ENCODE measurements at places on chromosomes 2 and 18. TPM values are rescaled to one million over a fixed set of nuclear protein-coding genes. Genes with fewer than 3 reads are reported as not detected.

Gene PLEK
- 16.9 TPM for total RNA-seq

Gene CTNNA2
- not detected for total RNA-seq

Gene ST6GAL2
- 0.79 TPM for total RNA-seq

Gene POMC
- total RNA-seq = 36.4 TPM

Gene LONRF2
- 12.7 TPM for total RNA-seq

Gene PMAIP1
- total RNA-seq = not detected

Gene NAT8
- total RNA-seq = not detected

Gene CNTNAP5
- total RNA-seq = not detected

Gene SERPINB13
- not detected for total RNA-seq

Gene RAMP1
- 36.0 TPM for total RNA-seq

Gene SERPINB4
- total RNA-seq = not detected

Gene CACNB4
- total RNA-seq = 3.3 TPM

Gene LOXHD1
- 1.7 TPM for total RNA-seq

DNA sequence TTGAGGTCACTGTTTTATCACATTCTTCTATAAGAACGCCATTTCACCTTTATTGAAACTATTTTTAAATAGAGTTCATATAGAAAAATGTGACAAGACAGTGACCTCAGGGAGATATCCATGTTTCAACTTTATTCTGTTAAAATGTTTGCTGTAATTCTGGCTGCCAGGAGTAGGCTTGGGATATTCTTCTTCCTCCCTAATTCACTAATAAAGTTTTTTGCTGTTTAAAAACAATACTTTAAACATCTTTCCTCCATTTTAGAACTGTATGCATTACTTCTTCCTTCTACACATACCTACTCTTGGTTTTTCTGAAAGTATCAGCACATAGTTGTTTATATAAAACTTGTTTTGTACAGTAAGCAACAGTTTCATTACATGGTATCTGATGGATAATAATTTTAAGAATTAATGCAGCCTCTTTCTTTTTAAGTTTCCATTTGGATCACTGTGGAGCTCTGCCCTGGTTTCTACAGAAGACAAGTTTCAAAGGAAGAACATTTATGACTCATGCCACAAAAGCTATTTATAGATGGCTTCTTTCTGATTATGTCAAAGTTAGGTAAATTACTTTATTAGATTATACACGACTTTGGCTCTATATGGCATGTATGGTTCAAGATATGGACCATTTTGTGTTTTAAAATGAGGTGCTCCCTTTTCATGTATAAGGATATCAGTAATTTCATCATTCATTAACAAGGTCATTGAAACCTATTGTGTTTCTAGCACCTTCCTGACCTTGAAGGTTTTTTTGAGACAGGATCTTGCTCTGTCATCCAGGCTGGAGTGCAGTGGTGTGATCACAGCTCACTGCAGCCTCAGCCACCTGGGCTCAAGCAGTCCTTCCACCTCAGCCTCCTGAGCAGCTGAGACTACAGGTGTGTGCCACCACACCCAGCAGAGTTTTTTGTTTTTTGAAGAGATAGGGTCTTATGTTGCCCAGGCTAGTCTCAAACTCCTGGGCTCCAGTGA, 7.2 kb downstream of the CPSF3 start:
- DNase-seq = no peak

- DNase-seq = no peak
These were observed 232.0 kb upstream of the FANCL start for GRCh38 chr2:58473165-58473564.

DNA sequence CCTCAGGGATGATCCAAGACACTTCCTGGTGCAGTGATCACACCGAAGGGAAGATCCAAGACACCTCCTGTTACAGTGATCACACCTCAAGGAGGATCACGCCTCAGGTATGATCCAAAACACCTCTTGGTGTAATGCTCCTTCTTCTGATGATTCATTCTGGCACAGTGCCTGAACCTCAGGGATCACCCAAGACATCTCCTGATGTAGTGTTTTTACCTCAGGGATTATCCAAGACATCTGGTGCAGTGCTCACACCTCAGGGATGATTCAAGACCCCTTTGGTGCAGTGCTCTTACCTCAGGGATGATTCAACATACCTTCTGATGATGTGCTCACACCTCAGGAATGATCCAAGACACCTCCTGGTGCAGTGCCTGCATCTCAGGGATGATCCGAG, 124.4 kb downstream of the ASB1 start:
- no peak for DNase-seq

GRCh38 chr2:191686729-191687128, 8.8 kb downstream of the NABP1 start:
- no peak for DNase-seq

DNA sequence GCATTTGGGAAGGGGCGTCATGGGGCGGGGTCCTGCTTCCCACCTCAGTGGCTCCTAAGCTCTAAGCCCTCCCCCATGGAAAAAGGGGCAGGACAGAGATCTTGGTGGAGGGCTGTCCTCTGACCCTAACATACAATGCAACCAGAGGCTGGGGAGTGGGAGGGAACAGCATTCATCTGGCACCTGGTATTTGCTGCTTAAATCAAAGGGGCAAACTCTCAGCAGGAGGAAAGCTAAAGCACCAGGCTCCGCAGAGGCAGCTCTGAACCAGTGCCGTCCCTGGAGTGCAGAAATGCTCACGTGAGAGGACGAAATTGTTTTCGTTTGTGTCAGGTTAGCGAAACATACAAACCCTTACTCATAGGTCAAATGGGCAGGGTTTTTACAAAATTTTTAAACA, 92.7 kb upstream of the PXDN start:
- DNase-seq = no peak

- no peak for DNase-seq
These were observed 33.9 kb downstream of the ZNF516 start for GRCh38 chr18:76461148-76461547.

- DNase-seq = no peak
These were observed 73.4 kb upstream of the GAREM1 start for GRCh38 chr18:32544088-32544487.

DNA sequence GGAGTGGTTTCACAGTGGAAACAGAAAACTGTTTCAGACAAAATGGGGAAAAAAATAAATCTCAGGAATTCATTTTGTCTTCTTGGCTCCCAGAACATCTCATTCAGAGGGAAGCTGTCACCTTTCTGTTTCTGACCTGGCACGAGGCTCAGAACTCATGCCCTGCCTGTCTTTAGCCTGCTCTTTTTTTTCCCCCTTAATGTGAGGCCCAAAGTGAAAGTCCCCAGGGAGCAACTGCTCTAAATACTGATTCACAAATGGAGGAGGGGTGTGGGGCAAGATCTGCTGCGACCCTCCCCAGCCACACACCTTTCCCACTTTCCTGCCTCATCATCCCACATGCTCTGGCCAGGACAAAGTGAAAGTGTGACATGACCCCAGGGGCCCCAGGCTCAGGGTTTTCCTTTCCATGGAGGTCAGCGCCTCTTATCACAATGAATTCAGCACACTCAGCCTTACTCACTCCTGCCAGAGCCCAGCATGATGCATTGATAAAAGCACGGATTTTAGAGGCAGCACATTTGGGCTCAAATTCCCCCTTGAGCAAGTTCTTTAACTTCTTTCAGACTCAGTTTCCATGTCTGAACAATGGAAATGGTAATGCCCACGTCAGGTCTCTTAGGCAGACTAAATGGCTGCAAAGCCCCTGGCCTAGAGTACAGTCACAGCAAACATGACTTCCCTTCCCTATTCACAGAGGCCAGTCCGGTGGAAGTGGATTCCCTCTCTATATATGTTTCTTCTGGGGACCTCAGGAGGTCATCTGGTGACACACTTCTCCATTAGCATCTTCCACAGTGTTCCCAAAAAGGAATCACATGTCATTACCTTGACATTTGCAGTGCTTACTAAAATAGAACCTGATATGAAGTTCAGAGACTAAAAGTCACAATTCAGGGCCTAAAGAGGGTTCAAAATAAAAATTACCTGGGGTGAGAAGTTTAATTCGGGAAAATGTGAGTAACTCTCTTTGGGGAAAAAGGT, 55.3 kb upstream of the TMEM163 start:
- no peak for DNase-seq

- no peak for DNase-seq
These were observed 162.8 kb downstream of the GCA start for GRCh38 chr2:162506706-162507105.

- DNase-seq = no peak
These were observed 57.4 kb upstream of the EPAS1 start for GRCh38 chr2:46239847-46240181.

DNA sequence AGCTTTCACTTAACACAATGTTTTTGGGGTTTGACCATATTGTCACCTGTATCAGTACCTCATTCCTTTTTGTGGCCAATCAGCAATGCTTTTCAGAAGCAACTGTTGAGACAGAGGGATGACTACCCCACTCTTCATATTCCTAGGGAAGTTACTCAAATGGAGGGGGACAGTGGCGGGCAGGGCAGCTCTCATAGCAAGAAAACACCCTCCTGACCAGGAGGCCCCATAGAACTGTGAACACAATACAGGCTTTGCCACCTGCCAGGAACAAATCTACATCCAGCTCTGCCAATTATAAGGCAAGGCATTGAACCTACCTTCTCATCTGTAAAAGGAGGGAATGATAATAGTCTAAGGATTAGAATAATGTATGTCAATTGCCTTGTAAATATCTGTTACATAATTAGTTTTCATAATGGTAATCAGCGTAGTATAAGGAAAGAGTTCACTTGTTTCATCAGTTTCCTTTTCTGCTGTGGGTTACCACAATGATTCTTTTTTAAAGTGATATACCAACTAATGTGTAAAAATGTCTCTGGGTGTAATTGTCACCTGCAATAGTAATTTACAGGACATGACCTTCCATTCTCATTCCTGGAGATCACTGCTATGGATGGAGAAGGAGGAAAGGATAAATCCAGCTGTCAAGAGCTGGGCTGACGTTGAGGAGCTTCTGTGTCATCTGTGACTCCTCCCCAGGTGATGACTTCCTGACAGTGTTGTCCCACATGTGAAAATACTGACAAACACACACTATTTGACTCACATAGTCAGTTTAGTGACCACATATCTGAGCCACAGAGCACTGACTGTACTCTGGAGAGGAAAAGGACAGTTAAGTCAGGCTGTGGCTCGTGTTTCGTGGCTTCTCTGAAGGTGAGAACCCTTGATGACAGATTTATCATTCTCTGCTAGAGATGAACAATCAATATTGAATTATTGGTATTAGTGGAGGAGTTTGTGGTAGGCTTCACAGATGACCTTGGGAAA, 13.5 kb downstream of the ALPK2 start:
- no peak for DNase-seq

DNA sequence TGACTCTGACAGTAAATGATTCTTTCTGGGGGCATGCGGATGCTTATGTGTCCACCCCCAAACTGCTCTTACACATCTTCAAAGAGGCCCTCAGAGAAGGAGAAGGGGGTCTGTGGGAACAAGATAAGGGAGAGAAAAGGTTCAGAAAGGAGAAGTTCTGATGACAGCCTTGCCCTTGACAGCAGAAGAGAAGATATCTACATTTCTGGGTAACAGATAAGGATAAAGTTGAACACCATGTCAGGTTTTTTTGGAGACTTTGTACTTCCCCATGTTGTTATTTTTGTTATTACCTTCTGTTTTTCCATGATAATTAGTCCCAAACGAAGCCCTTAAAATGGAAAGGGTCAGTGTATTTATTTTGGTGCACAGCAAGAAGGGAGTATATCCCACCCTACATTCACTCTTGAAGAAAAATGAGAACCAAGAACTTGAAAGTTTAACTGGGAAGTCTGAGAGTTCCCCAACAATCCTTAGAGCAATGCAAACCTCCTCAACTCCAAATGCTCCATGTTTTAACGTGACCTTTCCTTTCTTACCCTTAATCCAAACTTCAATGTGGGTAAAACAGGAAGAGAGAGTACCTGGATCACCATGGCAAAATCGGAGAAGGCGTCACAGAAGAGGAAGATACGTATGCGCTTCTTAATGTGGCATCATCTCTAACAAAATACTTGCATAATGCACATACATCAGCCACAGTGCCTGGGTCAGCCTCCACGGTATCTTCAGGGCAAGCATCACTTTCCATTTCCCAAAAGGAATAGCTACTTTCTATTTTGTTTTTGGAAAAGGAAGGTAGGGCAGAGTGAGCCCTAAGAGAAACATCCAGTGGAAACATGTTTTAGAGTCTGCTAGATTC, 264.6 kb upstream of the STON1 start:
- no peak for DNase-seq

GRCh38 chr2:16184341-16184890, 244.1 kb downstream of the MYCN start:
- DNase-seq = no peak

DNA sequence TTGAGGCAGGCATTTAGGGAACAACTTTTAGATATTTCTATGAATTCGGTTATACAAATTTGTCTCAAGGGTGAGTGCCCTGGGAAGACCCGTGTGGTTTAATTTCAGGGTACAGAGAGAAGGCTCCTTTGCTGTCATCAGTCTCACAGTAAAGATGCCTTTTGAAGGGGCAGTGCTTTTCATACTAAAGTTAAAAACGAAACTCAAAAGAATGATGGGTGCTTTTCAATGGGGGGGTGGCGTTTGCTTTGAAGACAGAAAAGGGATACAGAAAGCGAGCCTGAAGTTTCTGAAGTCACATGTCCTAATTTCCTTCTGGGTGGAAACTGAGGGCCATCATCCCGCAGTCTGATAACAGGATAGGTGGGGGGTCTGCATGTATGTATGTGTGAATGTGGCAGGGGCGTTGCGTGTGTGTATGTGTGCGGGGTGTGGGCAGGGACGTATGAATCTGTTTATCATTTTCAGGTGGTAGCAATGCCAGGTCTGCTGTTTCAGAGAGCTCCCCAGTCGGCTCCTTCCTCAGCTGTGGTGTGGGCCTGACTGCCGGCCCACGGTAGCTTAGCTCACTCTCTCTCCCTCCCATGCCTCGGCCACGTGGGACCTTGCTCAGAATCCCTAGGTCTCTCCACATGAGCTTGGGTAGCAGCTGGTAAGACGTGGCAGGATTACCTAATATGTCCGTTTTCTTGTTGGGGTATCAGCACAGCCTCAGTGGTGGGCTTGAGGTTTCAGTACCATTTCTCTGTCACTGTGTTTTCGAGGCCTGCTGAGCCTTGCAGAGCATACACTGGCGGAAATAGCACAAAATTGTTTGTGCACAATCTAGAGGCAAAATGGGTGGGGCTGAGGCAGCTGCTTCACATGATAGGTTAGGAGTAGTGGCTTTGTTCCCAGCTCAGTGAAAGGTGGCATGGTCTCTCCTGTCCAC, 32.7 kb downstream of the ARHGAP25 start:
- DNase-seq = no peak

DNA sequence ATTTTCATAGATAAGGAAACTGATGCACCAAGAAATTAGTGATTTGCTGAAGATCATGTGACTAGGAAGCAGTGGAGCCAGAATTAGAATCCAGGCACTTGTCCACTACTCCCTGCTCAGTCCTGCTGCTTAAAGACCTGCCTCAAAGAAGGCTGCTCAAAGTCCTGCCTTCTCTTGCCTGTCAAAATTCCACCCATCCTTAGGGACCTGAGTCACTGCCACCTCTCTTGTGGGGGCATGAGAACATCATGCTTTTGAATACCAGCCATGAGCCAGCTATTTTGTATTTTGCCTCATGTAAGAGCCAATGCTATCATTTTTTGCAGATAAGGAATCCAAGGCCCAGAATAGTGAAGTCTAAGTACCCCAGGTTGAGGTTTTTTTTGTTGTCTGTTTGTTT, 47.1 kb downstream of the DDX1 start:
- DNase-seq = no peak

All from omental fat pad (tissue), 4 donors.